T-helper 2 cell (primary cell): ENCODE measurements at places on chromosomes 7 and 10.

DNA sequence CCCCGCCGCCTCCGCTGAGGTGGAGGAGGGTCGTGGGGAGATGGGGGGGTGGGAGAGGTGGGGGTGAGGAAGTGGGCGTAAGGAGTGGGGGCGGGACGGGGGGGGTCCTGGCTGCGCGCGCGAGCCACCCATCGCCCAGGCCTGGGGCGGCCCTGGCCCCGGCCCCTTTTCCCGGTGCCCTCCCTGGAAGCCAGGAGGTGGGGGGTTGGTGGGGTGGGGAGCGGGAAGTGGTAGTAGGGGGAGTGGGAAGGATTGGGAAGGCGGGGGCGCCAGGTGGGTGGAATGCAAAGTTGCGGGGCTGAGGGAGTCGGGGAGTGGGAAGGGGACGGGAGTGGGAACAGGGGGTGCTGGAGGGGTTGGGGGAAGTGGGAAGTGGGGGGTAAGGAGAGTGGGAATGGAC, 319 bp upstream of the MMD2 start:
- DNase-seq = no peak

GRCh38 chr7:20532890-20533289, 82.6 kb upstream of the ABCB5 start:
- DNase-seq = no peak

GRCh38 chr7:78406531-78406930, 608.0 kb downstream of the PHTF2 start:
- no peak for DNase-seq

DNA sequence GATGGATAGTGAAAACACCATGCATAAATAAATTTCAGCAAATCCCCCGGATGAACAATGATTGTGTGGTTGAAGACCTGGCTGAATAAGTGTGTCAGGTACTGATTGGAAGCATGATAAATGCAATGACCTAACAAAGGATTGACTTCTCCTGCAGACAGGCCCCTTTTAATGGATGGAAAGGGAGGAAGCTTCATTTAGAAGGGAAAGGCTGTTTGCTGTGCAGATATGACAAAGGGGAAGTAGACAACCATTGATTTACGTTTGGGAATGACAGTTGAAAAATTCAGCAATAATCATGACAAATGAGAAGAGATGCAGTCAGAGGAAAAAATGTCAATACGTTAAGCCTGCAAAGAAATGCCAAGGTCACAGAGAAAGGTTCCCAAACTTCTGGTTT, 503.8 kb downstream of the LRMDA start:
- no peak for DNase-seq

- no peak for DNase-seq
Measured at GRCh38 chr7:12609561-12609960, 39.0 kb downstream of the SCIN start.

DNA sequence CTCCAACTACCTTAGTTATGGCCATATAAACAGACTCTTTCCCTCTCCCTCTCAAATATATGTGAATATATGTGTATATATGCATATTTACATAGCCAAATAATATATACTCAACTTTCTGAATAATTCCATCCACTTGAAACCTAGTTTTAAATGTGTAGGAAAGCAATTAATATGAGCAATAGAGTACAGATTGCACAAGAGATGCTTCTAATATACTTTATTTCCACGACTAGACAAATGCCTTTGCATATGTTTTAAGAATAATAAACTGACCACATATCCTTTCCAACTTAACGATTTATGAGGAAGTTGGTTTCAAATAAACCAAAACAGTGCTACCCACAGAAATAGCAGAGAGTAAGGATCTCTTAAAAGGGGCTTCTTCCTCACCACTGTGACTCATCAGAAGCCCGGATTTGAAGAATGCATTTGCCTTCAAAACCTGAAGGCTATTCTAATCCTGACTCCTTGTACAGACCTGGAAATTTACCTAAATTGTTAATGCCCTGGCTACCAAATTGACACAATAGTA, 266.3 kb downstream of the AHR start:
- no peak for DNase-seq

- DNase-seq = no peak
Measured at GRCh38 chr7:69596723-69597277, 1.5 kb upstream of the AUTS2 start.

- DNase-seq = no peak
Measured at GRCh38 chr10:69406816-69407580, 9.7 kb downstream of the TACR2 start.

DNA sequence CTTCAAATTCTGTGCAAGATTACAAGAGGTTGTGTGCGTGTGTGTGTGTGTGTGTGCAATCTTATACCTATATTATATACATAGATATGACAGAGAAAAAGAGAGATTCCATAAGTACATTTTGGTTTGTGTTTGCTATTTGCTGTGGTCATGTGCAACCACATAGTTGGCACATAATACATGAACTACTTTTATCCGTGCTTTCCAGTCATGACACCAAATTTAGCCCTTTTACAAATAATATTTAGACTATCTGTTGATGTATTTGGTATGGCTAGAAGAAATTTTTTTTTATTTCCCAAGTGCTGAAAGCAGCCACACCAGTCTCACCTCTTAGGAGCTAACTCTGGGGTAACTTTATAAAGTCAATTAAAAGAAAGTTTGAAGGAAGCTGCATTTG, 63.5 kb upstream of the EGFR start:
- DNase-seq = no peak

- DNase-seq = no peak
Measured at GRCh38 chr10:22615819-22616499, 98.4 kb downstream of the PIP4K2A start.

DNA sequence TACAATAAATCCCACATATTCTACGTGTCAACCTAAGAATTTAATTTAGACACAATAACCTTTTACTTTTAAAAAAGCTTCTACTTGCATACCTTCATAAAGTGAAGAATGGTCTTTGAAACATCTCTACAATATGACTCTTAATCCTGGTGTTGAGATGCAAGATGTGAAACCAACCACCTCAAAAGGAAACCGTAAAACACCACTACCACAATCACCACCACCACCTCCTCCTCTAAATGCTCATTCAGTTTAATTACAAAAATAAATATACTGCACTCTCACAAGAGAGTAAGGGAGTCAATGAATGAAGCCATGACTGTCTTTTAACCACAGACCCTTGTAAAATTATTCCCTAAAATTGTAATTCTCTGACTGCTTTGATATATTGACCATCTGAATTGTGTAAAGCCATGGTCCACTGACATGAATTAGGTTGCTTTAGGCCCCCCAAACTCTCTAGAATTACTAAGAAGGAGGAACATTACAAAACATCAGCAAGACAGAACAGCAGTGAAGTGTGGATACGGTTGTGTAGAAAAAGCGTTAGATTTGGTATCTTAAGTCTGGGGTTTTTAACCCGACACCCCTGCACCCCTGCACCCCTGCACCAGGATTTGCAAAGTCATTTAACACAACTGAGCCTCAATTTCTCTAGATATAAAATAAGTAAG, 171.4 kb downstream of the SFMBT2 start:
- no peak for DNase-seq

DNA sequence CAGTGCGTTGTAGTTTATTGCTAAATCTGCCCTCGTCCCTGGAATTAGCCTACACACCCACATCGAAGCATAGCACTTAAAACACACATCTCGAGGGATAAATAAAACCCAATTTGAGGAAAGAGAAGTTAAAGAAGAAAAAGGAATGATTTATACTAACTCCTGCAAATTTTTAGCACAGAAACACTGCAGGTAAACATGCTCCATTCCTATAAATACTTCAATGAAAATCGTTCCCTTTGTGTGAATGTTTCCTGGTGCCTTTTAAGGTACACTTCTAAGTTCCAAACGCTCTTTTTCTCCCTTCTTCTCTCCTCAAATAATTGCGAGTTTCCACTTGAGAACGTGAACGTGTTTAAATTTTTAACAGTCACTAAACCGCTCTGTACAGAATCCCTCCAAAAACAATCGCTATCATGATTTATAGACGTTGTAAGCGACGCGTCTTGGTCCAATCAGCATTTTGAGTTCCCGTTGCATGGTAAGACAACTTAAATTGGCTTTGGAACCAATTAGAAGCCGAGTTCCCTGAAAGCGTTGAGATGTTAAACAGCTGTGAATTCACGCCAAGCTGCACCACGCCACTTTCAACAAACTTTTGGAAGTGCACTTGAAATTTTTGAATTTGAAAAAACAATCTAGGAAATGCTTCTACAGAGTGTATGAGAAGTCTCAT, 12.5 kb upstream of the EBLN1 start:
- no peak for DNase-seq

- no peak for DNase-seq
Measured at GRCh38 chr7:84981055-84981976, 205.5 kb downstream of the SEMA3D start.

GRCh38 chr7:151006590-151007300, 15.9 kb downstream of the NOS3 start:
- no peak for DNase-seq

- no peak for DNase-seq
Measured at GRCh38 chr7:81013083-81013817, 94.4 kb upstream of the SEMA3C start.

DNA sequence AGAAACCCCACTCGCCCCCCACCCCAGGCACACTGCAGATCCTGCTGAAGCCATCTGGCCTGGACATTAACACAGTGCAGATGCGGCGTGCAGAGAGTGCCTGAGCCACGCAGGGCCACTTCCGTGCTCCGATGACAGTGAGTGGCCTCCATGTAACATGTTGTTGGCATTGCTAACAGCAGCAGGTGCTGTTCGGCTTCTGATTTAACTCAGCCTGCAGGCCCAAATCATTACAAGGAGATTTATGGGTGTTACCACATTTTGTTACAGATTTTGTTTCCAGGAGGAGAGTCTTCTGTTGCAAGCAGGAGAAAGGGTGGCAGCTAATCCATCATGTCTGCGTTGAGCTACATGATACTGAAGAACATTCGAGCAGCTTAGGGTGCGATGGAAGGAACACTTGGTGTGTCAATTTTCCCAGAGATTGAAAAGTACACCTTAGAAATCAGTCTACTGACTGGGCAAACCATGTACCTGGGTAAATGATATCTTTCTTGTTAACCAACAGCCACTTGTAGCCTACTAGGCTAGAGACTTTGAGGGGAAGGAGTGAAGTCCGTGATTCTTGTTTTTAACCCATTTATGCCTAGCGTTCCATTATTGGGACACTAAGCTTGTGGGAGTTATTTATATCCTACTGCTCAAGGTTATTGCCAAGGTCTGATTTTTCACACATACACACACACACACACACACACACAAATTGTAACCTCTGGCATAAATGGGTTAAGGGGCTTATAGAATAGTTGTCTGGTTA, 90.0 kb downstream of the JCAD start:
- DNase-seq = no peak

DNA sequence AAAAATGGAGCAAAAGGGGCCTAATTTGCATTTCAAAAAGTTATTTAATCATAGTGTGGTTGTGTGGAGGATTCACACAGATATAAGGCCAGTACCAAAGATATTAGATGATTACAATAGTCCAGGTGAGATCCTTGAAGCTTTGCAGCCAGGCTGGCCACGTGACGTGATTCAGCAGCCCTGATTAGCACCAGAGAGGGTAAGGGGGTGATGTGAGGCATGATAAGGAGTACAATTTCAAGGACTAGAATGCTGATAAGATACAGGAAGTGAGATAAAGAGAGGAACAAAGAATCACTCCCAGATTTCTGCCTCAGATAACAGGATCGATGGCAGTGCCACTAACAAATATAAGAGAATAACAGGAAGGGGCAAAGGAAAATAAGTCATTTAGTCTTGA, 108.4 kb upstream of the PALS2 start:
- no peak for DNase-seq

GRCh38 chr7:105353752-105354328, 34.9 kb downstream of the SRPK2 start:
- no peak for DNase-seq

DNA sequence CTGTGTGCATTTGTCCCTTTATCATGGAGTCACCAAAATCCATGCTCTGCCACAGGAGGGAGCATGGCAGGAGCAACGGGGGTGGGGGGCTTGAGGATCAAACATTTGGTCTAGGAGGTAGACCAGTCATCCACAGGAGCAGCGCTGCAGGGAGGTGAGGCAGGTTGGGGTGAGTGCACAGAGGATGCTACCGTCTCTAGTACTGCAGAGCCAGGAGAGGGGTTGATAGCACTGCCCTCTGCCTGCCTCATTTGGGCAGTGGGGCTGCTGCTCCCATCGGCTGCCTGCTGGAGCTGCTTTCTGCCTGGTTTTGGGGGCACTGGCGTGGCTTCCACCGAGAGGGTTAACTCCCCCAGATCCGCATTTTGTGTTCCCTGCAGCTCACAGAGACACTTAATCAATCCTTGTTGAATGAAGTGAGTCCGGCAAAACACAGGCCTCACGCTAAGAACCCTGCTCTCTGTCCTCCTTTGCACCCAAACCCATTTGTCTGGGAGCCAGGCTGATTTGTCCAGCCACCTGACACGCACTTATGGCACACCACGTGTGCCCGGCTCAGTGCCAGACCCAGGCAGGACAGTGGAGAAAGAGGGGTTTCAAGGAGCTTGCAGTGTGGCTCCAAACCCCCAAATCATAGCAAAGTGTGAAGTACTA, 527.1 kb upstream of the FOXK1 start:
- no peak for DNase-seq

DNA sequence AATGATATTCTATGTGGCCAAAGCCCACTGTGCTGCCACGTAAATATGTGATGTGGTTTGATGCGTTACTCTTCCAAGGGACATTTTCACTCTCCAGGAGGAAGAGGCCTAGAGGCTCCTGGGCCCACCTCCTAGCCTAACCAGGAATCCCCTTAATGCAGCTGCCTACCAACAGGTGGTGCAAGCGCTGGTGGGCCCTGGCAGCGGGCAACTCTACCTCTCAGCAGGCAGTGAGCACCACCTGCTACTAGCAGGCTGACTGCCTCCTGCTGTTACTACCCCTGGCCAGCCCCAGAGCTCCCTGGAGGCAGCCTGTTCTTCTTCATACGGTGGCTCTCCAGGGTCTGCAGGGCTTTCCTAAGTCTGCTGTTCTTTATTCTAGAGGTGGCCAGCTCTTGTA, 62.8 kb downstream of the CDH23 start:
- DNase-seq = no peak

- DNase-seq = no peak
Measured at GRCh38 chr7:77359599-77359998, 56.5 kb downstream of the GSAP start.
